CD4-positive, alpha-beta T cell treated with Interferon gamma for 1 hour (primary cell): ENCODE measurements at places on chromosomes 11 and 22.

DNA sequence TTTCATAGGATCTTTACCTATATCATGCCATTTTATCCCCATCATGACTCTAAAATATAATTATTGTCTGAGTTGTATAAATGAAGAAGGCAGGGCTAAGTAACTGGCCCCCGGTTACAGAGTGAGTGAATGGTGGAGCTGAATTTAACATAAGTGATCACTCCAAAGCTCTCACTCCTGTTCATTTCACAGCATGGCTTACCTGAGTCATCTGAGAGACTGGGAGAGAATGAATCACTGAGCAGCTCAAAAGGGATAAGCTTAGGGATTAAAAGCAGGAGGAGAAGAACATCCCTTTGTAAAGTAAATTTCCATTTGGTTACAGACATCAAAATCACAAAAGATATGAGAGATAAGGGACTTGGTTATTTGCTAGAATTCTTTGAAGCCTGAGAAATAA, 294.0 kb upstream of the CTSC start:
- DNase-seq, result no peak

DNA sequence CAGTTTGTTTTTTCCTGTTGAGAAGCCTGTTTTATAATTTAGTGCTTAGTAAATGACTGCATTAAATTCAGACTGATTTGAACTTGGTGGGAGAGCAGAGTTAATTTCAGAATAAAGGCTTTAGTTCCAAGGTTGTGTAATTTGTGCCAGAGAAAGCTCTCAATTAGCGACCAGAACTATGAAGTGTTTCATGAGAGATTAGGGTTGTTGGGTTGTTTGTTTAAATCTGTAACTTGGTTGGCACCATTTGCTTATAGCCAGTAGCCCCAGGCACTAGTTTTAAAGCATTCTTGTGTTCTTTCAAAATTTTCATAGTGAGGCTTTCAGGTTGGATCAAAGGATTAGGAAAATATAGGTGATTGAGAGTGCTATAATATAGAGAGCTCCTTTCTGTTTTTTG, 25.5 kb downstream of the UVRAG start:
- DNase-seq, result no peak

DNA sequence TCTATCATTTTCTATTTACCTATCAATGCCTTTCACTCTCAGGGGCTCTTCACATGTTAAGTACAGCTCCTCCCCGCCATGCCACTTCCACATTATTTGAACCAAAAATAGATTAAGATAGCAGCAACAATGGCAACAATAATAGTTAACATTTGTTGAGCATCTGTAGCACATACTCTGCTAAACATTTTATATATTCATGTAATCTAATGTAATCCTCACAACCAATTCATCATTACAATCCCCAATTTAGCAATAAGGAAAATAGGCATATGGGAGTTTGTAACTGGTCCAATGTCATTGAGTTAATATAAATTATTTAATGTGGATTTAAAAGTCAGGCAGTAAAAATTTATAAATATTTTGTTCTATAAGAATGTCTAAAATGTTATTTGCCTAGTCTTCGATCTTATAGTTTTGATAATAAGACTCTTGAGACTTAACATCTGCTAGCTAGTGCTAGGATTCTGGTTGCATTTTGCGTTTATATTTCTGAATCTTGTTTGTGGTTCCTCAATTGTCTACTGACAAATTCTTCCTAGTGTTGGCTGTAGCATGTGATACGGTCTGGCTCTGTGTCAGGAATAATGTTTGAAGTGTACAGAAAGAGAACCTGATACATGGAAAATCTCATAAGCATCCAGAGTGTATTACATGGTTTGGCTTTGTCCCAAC, 621.5 kb upstream of the LUZP2 start:
- no peak for DNase-seq

GRCh38 chr11:134449713-134450112, 37.7 kb upstream of the B3GAT1 start:
- no peak for DNase-seq

- DNase-seq, result no peak
These were observed 85.9 kb downstream of the MICAL2 start for GRCh38 chr11:12196308-12196707.
